KBM-7 (cell line): ENCODE measurements at places on chromosomes 12 and 14.

DNA sequence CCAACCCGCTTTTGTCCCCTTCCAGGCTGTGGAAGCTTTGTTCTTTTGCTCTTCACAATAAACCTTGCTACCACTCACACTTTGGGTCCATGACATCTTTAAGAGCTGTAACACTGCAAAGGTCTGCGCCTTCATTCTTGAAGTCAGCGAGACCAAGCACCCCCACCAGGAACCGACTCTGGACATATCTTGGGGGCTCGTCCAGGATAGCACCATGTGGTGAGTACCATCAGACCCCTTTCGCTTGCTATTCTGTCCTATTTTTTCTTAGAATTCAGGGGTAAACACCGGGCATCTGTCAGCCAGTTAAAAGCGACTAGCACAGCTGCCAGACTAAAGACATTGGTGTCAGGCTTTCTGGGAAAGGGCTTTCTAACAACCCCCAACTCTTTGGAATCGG is 137.6 kb upstream of the PPFIA2 start:
- DNase-seq, result no peak

DNA sequence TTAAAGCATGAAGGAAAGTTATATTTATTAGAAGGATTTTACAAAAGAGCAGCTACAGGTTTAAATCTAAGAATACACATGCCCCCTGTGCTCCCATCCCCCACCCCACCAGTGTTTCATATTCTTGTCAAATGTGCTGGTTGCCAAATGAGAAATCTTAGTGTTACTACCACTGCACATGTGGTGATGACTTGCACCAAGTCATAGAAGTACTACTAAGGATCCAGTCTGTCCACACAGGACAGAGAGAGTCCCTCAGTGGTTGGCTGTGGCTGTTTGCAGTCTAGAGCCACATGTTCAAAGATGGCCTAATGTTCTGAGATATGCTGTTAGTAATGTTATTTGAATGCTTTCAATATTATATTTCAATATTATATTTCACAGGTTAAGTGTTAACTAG is 268.8 kb downstream of the ADAMTS20 start:
- DNase-seq, result no peak

- DNase-seq, result peak; percentile 88
Observed at GRCh38 chr12:13376610-13377373, 180.3 kb downstream of the EMP1 start.

DNA sequence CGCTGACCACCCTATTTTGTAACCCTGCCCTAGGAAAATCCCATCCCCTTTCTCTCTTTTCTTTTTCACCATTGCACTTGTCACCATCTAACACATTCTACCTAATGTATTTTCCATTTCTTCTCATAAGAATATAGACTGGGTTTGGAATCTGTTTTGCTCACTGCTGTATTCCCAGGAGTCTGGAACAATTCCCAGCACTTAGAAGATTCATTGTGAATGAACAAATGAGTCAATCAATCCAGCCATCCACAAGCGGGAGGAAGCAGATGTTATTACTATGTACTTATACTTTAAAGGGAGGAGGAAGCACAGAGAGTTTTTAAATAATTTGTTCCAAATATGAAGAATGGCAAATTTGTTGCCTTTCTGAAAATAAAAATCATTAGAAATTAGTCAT is 142.1 kb downstream of the KIF21A start:
- DNase-seq, result no peak

DNA sequence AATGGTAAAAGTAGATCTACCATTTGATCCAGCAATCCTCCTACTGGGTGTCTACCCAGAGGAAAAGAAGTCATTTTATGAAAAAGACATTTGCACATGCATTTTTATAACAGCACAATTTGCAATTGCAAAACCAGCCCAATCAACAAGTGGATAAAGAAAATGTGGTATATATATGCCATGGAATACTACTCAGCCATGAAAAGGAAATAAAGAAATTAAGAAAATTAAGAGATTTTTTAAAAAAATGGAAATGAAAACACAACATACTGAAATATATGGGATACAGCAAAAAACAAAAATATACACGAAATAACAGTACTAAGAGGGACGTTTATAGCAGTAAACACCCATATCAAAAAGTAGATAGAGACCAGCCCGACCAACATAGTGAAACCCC is 58.9 kb downstream of the ACSM4 start:
- DNase-seq, result no peak

- no peak for DNase-seq
Observed at GRCh38 chr14:51067295-51067694, 27.6 kb downstream of the TRIM9 start.

GRCh38 chr12:56062996-56063395 is 17.0 kb upstream of the ERBB3 start:
- DNase-seq, result no peak

- DNase-seq, result no peak
Observed at GRCh38 chr12:109461846-109462756, 15.0 kb downstream of the KCTD10 start.

DNA sequence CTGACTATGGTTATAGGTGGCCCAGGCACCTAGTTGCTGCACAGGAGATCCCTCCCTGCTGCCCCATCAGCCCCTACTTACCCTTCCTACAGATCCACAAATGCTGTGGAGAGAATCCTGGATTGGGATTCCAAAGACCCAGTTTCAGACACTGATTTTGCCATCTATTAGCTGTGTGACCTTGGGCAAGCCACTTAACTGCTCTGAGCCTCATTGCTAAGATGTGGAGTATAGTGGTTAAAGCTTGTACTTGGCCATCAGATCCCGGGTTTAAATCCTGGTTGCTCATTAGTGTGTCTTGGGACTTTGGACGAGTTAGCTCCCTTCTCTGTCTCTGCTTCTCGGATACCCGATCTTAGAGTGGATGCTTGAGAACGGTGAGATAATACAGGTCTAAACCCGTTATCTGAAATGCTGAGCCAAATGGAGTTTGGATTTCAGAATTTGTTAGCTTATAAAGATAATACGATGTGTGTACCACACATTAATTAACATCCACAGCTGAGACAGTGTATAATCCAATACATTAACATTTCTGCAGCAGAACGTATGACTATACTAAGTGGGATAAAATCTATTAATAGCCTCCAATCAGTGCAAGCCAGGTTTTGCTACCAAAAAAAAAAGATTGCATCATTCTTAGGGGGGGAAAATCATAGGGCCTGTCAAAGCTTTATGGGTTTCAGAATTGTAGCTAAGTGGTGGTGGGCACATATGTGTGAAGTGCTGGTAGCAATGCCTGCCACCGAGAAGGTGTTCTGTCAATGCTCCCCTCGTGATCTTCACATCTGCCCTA is 16.0 kb downstream of the PROX2 start:
- DNase-seq, result no peak

DNA sequence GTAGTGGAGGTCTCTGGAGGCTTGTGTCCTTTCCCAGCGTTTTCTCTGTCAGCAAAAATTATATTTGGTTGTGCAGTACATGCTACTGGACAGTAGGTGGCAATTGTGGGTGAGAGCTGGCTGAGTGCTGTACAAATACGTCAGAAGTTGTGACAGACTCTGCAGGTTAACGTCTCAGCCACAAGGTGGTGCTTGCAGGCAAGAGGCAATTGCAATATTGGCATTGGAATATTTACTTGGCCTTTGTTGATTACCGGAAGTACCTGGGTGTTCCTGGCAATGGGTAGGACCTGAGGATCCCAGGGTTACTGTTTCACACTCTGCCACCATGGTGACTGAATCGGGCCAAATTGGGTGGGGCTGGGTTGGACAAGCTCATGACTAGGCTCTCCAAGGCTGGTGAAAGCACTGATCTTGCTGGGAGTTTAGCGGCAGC is 333.9 kb upstream of the LMO3 start:
- DNase-seq, result peak; percentile 86

- DNase-seq, result no peak
Observed at GRCh38 chr12:40209886-40210285, 14.9 kb upstream of the LRRK2 start.

DNA sequence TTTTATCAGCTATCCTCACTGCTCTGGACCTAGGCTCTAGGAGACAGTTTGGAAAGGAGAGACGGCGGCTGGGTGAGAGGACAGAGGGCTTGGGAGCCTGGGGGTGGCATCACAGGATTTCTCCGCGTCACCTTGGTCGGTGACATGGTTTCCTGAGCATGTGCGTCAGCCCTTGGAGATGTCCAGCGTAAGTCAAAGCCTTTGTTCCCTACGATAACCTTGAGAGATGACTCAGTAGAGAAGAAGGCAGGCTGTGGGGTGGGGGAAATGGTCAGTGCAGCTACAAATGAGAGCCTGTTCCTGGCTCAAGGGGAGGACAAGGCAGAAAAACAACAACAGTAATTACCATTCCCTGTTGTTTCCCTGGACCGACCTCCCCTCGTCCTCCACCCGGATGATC is 90.2 kb upstream of the TBX3 start:
- no peak for DNase-seq

GRCh38 chr14:55730592-55731310 is 150.7 kb downstream of the KTN1 start:
- no peak for DNase-seq

GRCh38 chr12:115468087-115468510 is 784.1 kb upstream of the TBX3 start:
- no peak for DNase-seq

GRCh38 chr12:46153268-46153872 is 115.5 kb downstream of the SLC38A1 start:
- peak; percentile 52 for DNase-seq

DNA sequence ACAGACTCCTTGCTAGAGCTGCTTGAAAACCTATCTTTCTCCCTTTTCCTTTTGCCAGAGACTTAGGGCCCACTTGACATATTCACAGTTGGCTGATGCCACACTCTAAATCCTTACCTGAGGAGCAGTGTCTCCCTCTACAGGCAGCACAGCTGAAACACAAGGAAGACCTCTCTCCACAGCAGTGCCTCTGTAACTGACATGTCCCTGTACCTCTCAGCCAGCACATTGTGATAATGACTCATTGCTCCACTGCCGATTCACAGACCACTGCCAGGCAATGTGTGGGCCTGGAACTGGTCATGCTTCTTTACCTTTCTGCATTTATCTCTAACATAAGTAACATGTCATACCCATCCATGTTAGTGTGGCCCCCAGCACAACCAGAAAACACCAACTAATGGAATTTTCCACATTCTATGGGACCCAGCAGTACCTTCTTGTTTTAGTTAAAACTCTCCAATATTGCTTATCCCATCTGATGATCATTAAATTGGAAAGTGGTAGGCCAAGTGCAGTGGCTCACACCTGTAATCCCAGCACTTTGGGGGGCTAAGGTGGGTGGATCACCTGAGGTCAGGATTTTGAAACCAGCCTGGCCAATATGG is 56.5 kb downstream of the GTF2A1 start:
- DNase-seq, result peak; percentile 82

- peak; percentile 87 for DNase-seq
Observed at GRCh38 chr12:122895704-122896636, at the start of gene VPS37B. Gene VPS37B, minus strand, starts transcription at chr12:122896124. Its CDS starts 62 bp downstream, at chr12:122896062.

- peak; percentile 65 for DNase-seq
Observed at GRCh38 chr12:53476769-53477209, 22.5 kb downstream of the MAP3K12 start.

GRCh38 chr12:103705927-103706326 is 118.9 kb downstream of the STAB2 start:
- no peak for DNase-seq

DNA sequence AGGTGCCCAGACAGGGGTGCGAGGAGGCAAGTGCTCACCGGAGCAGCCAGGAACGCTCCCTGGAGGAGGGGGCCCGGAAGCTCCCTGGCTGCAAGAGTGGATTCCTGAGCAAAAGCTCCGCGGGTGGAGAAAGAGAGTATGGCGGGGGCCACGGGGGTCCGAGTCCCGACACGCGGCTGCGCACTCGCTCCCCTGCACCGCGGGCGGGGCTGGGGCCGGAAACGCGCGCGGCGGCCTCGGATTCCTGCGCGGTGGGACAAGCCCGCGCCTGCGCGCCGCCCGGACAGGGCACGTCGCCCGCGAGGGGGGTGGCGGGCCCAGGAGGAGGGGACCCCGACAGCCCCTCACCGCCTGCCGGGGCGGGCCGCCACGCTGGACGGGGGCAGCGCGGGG is 27.8 kb upstream of the GPR132 start:
- DNase-seq, result peak; percentile 37

- no peak for DNase-seq
Observed at GRCh38 chr14:45198551-45198950, 54.5 kb downstream of the MIS18BP1 start.

- DNase-seq, result no peak
Observed at GRCh38 chr12:84727961-84728360, 184.6 kb downstream of the SLC6A15 start.

- no peak for DNase-seq
Observed at GRCh38 chr12:101299931-101300330, 20.0 kb downstream of the UTP20 start.

GRCh38 chr14:75793806-75794205 is 132.8 kb downstream of the TTLL5 start:
- no peak for DNase-seq

- peak; percentile 77 for DNase-seq
Observed at GRCh38 chr14:92585981-92586937, 72.7 kb downstream of the RIN3 start.

DNA sequence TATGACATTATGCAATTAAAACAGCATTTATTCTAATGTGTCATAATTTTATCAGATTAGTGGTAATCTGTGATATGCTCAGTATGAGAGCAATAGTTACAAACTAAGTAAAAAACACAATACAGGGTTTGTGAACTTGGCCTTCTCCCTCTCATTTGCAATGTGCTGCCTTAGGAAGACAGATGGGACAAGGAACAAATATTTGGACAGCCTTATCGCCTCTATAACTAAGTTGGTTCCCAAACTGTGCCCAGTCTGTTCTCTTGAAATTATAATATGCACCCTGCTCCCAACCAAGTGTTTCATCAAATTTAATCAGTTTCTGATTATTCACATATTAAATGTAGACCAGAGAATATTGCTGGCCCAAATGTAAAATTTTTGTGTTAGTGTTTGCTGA is 22.7 kb downstream of the MGST1 start:
- no peak for DNase-seq

GRCh38 chr12:79549531-79550271 is 141.1 kb downstream of the PAWR start:
- DNase-seq, result no peak

- DNase-seq, result no peak
Observed at GRCh38 chr12:76762601-76762980, 1.3 kb upstream of the ZDHHC17 start.

DNA sequence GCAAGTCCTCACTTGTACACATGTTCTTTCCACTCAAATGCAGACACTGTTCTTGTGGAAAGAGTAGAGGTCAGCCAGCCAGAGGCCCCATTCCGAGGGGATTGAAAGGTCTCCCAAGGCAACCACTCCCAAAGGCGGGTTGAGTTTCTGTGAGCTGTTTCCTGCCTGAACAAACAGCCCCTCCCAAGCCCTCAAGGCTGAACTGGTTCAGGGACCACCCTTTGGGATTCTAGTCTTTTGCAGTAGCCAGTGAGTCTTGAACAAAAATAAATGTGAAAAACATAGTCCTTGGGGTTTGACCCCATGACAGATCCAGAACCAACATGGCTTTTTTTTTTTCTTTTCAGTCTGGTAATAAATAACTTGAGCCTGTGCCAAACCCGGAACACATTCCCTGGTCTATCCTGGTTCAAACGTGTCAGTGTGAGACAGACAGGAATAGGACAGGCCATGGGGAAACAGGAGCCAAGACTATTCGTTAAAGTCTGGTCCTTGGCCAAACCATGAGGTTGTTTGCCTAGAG is 17.6 kb upstream of the STK38L start:
- no peak for DNase-seq

- DNase-seq, result no peak
Observed at GRCh38 chr12:14547571-14547970, 20.1 kb downstream of the PLBD1 start.
